Neural crest cell (in vitro differentiated cells): ENCODE measurements at places on chromosomes 16 and 17.
A peak's percentile ranks its signal among the peaks of the same experiment; 100 is the strongest.

GRCh38 chr16:88914750-88915368 is 48.4 kb upstream of the PABPN1L start:
- DNase-seq: no peak
- no peaks in the 10 kb centered on the region for H3K36me3 ChIP-seq
- no peaks in the 10 kb centered on the region for H3K27me3 ChIP-seq
- no peak overlapping the region for H3K27ac ChIP-seq
- no peak overlapping the region for H3K4me3 ChIP-seq

- H3K27me3 ChIP-seq: no peaks in the 10 kb centered on the region
- peak overlapping the region; percentile 88 for H3K27ac ChIP-seq
- H3K36me3 ChIP-seq: peaks cover 4% of the 10 kb centered on the region
- H3K4me1 ChIP-seq: peaks cover 34% of the 10 kb centered on the region
- H3K4me3 ChIP-seq: no peak overlapping the region
Observed at GRCh38 chr16:70703041-70703834, 17.4 kb upstream of the MTSS2 start.

DNA sequence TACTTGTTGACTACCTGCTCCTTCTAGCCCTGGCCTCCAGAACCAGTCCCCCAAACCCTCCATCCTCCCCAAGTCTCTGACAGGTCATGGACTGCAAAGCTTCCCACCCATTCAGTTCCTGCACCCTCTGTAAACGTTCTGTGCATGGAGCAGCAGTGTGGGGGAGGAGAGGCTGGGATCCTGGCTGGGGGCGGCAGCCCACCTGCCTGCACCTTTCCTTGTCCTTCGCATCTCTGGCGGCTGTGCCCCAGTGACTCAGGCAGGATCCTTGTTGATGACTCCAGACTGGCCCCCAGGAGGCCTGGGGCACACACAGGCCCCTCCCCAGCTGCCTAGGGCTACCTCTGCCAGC is 1.6 kb upstream of the PKMYT1 start:
- H3K27me3 ChIP-seq: peaks cover 15% of the 10 kb centered on the region
- no peak for DNase-seq
- H3K4me1 ChIP-seq: peaks cover 22% of the 10 kb centered on the region
- H3K36me3 ChIP-seq: no peaks in the 10 kb centered on the region

DNA sequence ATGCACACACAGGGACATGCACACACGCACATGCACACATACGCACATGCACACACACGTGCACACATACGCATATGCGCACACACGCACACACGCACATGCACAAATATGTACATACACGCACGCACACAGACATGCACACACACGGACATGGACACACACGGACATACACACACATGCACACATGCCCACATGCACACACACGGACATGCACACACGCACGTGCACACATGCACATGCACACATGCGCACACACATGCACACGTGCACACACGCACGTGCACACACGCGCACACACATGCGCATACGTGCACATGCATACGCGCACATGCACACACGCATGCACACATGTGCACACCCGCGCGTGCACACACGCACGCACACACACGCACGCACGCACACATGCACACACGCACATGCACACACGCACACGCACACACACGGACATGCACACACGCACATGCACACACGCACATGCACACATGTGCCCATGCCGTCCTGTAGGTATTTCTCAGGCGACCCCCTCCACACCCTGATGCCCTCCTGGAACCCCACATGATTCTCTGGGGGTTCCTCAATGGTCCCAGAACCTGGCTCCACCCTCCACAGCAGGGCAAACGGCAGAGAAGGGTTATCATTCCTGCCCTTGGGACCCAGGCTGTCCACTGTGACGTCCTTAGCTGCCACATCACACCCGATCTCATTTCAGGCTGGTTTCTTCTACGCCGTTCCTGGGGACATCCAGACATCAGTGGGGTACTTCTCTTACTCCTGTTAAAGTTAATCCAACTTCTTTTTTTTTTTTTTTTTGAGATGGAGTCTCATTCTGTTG is 9.6 kb upstream of the RBFOX3 start:
- no peak overlapping the region for H3K27ac ChIP-seq
- H3K36me3 ChIP-seq: no peaks in the 10 kb centered on the region
- H3K4me1 ChIP-seq: peaks cover 10% of the 10 kb centered on the region
- peaks cover 52% of the 10 kb centered on the region for H3K27me3 ChIP-seq
- no peak for DNase-seq

- no peak overlapping the region for H3K27ac ChIP-seq
- no peaks in the 10 kb centered on the region for H3K36me3 ChIP-seq
- no peaks in the 10 kb centered on the region for H3K4me1 ChIP-seq
- H3K4me3 ChIP-seq: no peak overlapping the region
- H3K27me3 ChIP-seq: peaks cover 6% of the 10 kb centered on the region
Observed at GRCh38 chr17:49104511-49105074, 28.0 kb upstream of the B4GALNT2 start.

DNA sequence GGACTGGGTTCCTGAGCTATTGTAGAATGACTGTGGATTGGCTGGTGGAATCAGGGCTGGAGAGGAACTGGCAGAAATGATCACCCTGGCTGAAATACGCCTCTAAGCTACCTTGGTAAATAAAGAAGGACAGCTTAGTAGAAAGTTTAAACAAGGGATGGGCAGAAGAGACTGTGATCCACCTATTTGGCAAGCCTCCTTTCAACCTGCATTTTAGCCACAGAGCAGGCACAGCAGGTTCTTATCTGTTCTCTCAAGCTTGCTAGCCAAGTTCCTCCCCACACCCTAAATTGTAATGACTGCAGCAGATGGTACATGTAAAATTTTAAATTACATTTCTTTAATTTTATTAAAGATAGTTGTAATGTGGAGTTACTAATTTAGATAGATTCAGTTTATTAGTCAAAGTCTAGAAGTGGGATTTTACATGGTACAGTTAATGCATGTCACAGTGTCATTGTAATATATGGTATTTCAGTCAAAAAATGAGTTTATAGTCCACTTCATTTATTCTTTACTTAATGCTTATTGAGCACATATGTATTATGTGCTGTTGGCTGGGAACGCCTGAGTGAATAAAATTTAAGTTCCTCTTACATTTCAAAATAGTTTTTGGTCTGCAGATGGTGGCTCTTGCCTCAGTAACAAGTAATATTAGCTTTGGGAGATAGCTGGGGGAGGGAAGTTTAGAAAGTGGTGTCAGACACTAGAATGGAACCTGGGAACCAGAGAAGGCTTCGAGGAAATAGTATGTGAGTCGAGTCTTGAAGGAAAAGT is 11.2 kb downstream of the EPN2 start:
- no peaks in the 10 kb centered on the region for H3K27me3 ChIP-seq
- peaks cover 4% of the 10 kb centered on the region for H3K36me3 ChIP-seq
- H3K4me3 ChIP-seq: no peak overlapping the region
- DNase-seq: no peak

GRCh38 chr16:68335175-68335574 is 24.4 kb downstream of the PRMT7 start:
- H3K27me3 ChIP-seq: no peaks in the 10 kb centered on the region
- H3K36me3 ChIP-seq: peaks cover 7% of the 10 kb centered on the region
- no peak for DNase-seq
- H3K4me1 ChIP-seq: no peaks in the 10 kb centered on the region
- no peak overlapping the region for H3K4me3 ChIP-seq

DNA sequence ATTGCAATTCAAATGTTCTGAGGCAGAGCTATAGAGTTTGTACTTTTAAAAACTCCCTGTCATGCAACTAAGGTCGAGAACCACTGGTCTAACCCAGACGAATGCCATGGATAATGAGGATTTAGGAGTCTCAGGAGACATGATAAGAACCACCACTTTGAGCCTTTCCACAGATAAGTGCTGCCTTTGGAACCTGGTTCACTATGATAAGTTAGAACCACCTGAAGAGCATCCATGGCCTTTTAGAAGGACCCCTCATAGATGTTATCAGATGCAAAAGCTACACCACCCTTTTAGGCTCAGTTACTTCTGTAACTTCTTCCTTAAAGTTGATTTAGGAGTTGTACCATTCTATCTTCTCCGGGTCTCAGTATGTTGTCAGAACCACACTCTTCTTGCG is 350.6 kb upstream of the CCL2 start:
- no peak for DNase-seq
- H3K27ac ChIP-seq: no peak overlapping the region
- H3K27me3 ChIP-seq: peaks cover 16% of the 10 kb centered on the region

GRCh38 chr17:51640108-51640622 is 379.8 kb downstream of the UTP18 start:
- peaks cover 20% of the 10 kb centered on the region for H3K4me1 ChIP-seq
- no peak overlapping the region for H3K27ac ChIP-seq
- DNase-seq: no peak
- no peak overlapping the region for H3K4me3 ChIP-seq

DNA sequence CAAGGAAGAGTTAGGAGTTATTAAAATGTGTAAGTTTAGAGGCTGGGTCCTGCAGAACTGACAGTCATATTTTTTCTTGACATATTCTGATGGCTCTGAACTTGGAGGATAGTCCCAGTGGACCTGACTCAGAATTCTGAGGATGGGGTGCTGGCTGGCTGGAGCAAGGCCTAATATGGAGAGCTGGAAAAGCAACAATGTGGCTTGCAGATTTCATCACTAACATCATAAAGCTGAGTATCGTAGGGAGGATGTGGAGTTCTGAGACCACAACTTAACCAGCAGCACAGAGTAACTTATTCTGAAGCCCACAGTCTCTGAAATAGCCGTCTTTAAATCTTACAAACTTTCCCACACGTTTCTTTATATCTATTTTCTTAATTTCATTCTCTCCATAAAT is 2.3 kb downstream of the KRTAP1-5 start:
- no peak overlapping the region for H3K27ac ChIP-seq
- no peaks in the 10 kb centered on the region for H3K36me3 ChIP-seq
- H3K4me1 ChIP-seq: no peaks in the 10 kb centered on the region
- no peak for DNase-seq
- H3K4me3 ChIP-seq: no peak overlapping the region

DNA sequence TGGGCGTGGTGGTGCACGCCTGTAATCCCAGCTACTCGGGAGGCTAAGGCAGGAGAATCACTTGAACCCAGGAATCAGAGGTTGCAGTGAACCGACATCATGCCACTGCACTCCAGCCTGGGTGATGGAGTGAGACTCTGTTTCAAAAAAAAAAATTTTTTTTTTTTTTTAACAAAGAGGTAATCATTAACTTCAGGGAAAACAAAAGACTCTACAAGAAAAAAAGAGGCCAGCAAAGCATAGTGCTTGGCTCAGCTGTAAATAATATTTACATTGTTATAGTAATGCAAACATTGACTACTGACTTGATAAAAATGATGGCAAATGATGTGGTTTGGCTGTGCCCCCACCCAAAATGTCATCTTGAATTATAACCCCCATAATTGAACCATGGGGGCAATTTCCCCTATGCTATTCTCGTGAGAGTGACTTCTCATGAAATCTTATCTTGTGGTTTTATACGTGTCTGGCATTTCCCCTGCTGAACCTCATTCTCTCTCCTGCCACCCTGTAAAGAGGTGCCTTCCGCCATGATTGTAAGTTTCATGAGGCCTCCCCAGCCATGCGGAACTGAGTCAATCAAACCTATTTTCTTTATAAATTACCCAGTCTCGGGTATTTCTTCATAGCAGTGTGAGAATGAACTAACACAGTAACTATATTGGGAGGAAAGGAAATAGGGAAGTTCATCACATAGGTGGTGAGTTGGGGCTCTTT is 12.7 kb upstream of the SSTR2 start:
- no peak overlapping the region for H3K27ac ChIP-seq
- H3K36me3 ChIP-seq: peaks cover 3% of the 10 kb centered on the region
- no peak for DNase-seq
- H3K4me3 ChIP-seq: no peak overlapping the region
- H3K27me3 ChIP-seq: peaks cover 7% of the 10 kb centered on the region
